ENCODE measurements at places on chromosomes 5 and 9.

GRCh38 chr9:27351438-27351837, 54.5 kb upstream of the EQTN start:
- DNase-seq: no peak

DNA sequence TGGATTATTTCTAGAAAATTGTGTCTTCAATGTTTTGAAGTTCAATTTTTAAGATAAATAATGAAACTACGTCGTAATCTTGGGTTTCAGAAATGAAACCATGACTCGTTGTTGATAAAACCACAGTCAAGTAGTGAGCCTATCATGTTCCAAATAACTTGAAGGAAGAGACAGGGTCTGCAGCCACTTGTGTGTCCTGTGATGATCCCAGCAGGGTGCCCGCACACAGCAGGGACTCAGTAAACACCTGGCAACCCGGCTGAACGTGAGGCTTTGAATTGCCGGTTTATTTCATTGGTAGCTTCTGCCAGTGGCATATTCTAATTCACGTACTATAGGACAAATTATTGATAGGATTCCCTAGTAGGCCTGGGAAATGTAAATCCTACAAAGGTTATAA, 679.6 kb downstream of the IRX1 start:
- no peak for DNase-seq

GRCh38 chr9:91359734-91360470, 1.8 kb downstream of the AUH start:
- no peak for DNase-seq

GRCh38 chr5:27516437-27516836, 478.1 kb upstream of the CDH9 start:
- DNase-seq: no peak

- no peak for DNase-seq
These were observed 65.4 kb upstream of the WWC1 start for GRCh38 chr5:168226012-168226411.

DNA sequence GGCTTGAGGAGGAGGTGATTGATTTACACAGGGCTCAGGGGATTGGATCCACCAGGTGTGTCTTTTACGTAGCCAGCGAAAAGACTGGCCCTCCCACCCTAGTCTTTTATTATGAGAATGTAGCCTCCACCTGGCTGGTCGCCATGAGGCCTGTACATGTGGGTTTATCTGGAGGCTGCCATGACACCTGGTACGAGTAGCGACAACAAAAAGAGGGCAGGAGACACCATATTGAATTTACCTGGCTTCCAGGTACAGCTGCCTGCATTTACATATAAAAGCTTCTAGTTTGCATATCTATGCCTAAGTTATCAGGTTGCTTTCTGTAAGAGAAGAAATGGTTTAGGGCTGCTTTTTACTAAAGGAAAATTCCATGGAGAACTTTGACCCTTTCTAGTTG, 1173.7 kb upstream of the SEMA6A start:
- DNase-seq: no peak

DNA sequence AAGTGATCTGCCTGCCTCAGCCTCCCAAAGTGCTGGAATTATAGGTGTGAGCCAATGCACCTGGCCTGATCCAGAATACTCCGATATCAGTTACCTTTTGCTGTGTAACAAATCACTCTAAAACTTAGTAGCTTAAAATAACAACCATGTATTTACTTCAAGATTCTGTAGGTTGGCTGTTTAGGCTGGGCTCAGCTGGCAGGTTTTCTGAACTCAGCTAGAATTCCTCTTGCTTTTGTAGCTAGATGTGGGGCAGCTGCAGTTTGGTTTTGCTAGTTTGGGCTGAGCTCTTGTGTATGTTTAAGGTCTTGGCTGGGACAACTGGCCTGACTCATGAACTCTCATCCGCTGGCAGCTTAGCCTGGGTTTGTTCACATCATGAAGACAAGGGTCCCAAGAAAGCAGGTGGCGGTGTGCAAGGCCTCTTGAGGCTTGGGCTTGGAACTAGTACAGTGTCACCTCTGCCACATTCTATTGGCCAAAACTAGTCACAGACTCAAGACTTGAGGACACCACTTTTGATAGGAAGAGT, 138.3 kb upstream of the SHB start:
- no peak for DNase-seq

GRCh38 chr9:18423791-18424531, 50.0 kb upstream of the ADAMTSL1 start:
- DNase-seq: no peak

GRCh38 chr5:39570403-39571027, 145.7 kb upstream of the DAB2 start:
- no peak for DNase-seq

GRCh38 chr5:158677470-158677838, 422.3 kb downstream of the EBF1 start:
- DNase-seq: no peak

- DNase-seq: no peak
These were observed 175.2 kb downstream of the SAXO1 start for GRCh38 chr9:18857769-18858168.

- no peak for DNase-seq
These were observed 128.4 kb downstream of the PARP8 start for GRCh38 chr5:50794812-50795211.

DNA sequence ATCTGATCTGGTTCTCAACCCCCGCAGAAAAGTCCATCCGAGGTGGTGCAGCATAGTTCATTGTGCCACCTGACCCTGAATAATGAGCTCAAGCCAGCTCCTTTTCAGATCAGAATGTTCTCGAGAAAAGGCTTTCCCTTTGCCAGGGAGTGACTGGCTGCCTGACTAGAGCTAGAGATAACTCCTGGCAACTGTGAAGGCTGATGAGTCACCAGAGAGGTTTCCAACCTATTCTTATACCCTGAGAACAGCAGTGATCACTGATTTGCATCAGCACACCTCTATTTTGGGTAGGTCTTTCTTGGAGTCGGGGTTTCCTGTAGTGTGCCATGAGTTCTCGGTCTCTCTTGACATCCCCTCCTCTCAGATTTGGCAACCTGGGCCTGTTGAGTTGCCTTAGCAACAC, 127.9 kb downstream of the PIK3R1 start:
- no peak for DNase-seq
